Mucosa of descending colon (tissue), 3 donors: ENCODE measurements at places on chromosomes 13 and 19. TPM values are rescaled to one million over a fixed set of nuclear protein-coding genes. Genes with fewer than 3 reads are reported as not detected.

DNA sequence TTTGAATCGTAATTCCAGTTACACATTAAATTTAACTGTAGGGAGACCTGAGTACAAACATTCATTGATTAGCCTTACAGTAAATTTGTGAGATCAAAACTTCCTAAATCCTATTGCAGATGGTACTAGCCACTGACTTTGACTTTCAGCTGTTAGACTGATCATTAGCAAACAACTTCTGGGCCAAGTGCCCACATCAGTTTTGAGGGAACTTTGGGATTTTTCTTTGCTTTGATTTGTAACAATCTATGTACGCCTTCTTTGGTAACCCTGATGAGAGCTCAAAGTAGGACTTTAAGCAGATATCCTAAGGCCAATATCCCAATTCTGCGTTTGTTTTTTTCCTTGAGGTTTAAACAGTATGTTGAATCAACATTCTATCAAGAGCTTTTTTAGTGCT is 131.5 kb downstream of the DLEU7 start:
- no peak for DNase-seq

- peak; percentile 50 for DNase-seq
Measured at GRCh38 chr13:80979035-80979641, 638.2 kb upstream of the SPRY2 start.

GRCh38 chr13:48891586-48891985 is 84.1 kb upstream of the FNDC3A start:
- no peak for DNase-seq

DNA sequence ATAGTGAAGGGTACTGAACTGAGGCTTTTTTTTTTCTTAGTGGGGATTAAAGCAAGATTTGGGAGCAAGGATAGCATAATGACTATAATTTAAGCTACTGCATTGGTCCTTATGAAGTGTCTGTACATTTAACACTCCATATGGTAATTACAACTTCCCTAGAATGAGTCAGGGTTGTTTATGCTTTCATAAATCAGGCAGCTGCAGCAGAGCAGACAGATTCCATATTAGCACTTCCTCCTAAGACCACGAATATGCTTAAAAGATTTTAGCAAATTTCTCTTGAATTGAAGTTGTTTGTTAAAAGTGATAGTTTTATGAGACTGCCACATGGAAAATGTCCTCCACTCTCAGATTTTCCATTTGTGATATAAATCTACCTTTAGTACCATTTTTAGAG is 401.1 kb upstream of the SPRY2 start:
- DNase-seq: no peak

- no peak for DNase-seq
Measured at GRCh38 chr19:54245936-54246335, 3.3 kb upstream of the LILRA6 start.

DNA sequence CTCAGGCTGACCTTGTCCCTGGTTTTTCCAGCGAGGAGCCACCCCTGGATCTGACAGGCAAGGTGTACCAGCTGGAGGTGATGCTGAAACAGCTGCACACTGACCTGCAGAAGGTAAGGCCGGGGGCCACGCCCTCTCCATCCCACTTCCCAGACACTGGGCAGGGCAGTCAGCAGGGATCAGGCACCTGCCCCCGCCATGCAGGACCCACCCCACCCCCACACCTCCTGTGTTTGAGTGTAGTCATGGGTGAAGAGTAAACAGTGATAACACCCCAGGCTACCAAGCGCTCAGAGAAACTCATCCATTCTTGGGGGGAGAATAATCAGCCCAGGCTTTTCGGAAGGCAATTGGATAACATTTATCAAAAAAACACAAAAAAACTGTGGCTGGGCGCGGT is 19.9 kb downstream of the DPF1 start:
- no peak for DNase-seq

GRCh38 chr19:3359015-3359918 is 7.1 kb upstream of the NFIC start:
- peak; percentile 74 for DNase-seq

DNA sequence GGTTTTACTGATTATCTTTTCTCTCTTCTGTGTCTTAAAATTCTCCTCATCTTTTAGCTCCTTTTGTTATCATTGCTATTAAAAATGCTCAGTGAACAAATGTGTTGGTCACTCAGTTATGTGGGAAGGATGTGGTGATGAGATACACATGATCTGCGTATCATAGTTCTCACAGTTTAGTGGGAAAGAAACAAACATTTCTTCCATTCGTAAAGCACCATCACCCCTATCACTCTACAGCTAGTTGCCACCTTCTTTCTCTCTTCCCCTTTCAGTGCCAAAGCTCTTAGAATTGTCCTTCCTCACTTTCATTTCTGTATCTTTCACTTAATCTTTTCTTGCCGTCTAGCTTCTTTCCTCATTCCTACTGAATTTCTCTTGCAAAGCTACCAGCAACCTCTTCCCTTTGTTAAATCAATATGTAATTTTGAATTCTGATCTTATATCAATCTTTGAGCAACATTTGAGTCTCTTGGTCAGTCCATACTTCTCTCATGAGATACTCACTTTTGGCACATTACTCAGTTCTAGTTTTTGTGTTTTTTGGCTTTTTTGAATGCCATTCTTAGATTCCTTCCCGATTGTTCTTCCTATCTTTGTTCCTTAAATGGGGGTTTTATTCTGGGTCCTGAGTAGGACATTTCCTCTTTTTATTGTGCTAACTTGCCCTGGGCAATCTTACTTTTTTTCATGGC is 122.3 kb downstream of the PCCA start:
- DNase-seq: no peak

DNA sequence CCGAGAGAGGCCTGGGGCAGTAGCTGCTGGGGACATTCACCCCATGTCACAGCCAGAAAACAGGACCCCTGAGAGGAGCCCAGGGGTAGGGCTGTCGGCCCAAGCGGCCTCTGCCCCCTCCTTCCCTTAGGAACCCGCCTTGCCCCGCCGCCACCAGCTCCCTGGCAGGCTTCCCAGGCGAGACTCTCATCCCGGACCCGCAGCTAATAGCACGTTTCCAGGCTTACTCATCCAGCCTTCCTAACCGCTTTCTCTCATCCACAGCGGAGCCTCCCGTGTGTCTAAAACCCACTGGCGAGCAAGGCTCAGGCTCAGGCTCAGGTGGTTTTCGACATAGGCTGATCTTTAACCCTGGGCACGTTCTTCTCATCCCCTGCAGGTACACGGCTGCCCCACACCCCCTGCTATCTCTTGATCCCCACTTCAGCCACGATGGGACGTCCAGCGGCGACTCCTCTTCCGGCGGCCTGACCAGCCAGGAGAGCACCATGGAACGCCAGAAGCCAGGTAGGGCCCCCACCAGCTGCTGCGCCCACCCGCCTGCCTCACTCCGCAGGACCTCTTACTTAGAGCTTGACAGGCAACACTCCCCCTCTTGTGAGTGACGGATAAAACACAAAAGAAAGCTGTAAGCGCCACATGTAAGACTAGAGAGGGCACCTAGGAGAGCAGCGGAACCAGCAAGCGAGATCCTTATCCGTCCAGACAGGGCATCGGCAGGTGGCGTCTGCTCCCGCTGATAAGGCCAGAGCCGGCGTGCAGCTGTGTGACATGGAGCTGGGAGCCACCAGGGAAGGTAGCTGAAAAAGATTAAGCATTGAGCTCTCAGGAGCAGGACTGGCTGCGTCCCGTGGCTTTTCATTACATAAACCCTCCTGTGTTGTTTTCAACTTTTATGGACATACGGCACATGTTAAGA is 71.3 kb downstream of the DPF1 start:
- DNase-seq: no peak

- DNase-seq: no peak
Measured at GRCh38 chr13:77184455-77184854, 142.4 kb downstream of the MYCBP2 start.

DNA sequence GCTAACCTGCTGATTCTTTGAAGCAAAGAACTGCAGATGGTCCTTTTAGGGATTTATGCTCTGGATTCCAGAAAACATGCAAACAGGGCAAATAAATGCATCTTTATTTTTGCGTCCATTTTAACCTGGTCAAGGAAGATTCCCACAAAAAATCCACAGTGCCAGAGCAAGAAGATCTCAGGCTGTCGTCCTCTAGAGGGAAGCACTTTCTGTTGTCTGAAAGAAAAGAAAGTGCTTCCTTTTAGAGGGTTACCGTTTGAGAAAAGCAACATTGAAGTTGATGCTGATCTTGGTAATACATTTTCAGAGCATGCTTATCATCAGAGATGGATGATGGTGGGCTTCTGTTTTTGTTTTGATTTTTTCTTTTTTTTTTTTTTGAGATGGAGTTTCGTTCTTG is 75.5 kb downstream of the DPRX start:
- no peak for DNase-seq

- no peak for DNase-seq
Measured at GRCh38 chr13:94864474-94864873, 152.1 kb upstream of the SOX21 start.

- no peak for DNase-seq
Measured at GRCh38 chr13:42125046-42125445, 76.6 kb downstream of the DGKH start.

- DNase-seq: no peak
Measured at GRCh38 chr19:42122691-42123607, 9.3 kb downstream of the POU2F2 start.

DNA sequence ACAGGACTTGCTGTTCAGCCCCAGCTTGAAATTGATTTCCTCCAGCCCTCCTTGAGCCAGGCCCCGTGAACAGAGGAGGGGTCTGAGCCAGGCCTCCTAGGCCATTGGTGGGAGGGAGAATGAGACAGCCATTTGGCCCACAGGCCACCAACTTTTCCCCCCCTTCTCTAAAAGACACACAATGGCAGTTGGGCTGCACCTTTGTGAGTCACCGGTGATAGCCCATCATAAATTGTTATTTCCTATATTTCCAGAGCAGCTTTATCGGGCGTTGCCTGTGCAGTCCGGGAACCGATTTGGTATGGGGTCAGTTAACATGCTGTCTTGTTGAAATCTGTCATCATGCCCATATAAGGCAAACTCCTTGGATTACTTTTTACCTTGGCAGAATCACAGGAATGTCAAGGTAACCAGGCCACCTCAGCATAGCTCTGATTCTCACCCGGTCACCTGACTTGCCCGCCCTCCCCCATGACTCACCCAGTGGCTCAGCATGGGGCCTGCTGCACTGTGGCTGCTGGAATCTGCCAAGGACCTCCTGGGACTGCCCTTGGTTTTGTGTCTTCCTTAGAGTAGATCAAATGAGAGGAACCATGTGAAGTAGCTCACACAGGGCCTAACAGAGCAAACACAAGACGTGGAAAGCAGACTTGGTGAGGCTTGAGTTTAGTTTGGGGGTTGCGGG is 36.1 kb downstream of the ACTN4 start:
- DNase-seq: peak; percentile 90

GRCh38 chr13:77028202-77028601 is 1.2 kb upstream of the FBXL3 start:
- DNase-seq: no peak

Gene ICAM1
- total RNA-seq: 13.4 TPM

Gene CYP2A6
- total RNA-seq: not detected

Gene LMTK3
- 0.48 TPM for total RNA-seq

Gene IGLON5
- total RNA-seq: 0.44 TPM

Gene RNF113B
- total RNA-seq: not detected

Gene PSG1
- total RNA-seq: not detected

Gene INAFM1
- total RNA-seq: 16.7 TPM

Gene WDFY2
- total RNA-seq: 9.6 TPM
